Activated CD4-positive, alpha-beta memory T cell treated with anti-CD3 and anti-CD28 coated beads, Interleukin-2, amount 10 ng/mL, durations not matched to agents 7 days and 5 days (primary cell): ENCODE measurements at places on chromosomes 7 and 10.

DNA sequence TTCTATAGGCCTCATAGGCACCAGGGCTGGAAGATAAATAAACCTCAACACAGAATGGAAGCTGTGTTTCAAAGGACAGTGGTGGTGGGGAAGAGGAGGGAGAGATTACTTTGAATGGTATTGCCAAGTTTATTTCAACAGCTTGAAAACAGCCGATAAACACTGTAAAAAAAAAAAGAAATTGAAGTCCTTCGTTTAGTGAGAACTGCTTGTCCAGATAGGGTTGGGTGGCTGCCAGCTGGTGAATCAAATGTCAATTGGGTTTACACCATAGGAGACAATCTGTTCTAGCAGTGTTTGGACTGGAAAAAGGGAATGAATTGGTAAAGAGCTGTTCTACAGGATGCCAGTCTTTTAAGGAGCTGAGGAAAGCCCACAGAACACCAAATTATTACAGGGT is 254.8 kb downstream of the PHF14 start:
- DNase-seq: no peak

DNA sequence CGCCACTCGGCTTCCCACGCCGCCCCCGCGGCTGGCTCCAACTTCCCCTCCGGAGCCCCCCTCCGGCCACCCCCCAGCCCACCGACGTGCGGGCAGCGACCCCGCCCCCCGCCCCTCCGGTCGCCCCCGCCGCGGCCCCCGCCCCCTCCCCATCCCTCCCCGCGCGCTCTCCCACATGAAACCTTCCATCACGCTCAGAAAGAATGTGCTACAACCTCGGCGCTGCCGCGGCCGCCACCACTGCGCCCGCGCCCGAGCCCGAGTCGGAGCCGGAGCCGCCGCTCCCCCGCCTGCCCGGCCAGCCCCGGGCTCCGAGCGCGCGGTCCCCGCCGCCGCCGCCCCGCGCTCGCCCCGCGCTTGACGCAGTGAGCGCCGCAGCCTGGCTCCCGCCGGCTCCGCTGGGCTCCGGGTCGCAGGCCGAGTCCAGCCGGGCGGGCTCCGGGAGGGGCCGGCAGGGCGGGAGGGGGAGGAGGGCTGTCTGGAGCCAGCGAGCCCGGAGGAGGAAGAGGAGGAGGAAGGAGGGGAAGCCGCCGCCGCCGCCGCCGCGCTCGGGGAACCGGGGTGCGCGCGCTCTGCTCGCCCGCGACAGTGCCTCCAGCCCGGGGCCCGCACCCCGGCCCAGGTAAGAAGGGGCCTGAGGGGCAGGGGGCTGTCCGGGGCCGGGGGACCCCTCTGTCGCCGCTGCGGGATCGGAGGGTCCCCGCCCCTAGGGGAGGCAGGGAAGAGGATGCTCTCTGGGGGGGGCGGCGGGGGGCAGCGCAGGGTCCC is 4.3 kb upstream of the ELFN1 start:
- no peak for DNase-seq

- DNase-seq: no peak
Measured at GRCh38 chr7:74306730-74307469, 17.7 kb downstream of the CLIP2 start.

- DNase-seq: no peak
Measured at GRCh38 chr10:123392182-123392963, 238.2 kb downstream of the BUB3 start.

DNA sequence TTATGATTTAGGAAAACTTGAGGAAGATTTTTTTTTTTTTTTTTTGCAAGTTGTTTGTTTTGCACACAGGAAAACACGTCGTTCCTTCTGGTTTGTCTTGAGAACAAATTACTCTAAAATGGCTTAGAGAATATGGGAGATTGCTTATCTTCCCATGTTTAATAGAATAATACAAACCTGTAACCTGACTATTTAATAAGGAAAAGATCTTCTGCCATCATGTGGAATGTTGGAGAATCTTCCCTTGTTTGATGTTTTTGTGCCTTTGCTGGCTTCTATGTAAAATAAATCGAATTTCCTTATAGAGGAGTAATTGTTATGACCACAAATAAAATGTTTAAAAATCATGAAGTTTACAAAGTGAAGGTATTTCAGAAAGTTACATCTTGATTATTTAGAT is 818.8 kb downstream of the GATA3 start:
- DNase-seq: no peak
